ENCODE measurements at places on chromosomes 11 and 22.
A peak's percentile ranks its signal among the peaks of the same experiment; 100 is the strongest.

DNA sequence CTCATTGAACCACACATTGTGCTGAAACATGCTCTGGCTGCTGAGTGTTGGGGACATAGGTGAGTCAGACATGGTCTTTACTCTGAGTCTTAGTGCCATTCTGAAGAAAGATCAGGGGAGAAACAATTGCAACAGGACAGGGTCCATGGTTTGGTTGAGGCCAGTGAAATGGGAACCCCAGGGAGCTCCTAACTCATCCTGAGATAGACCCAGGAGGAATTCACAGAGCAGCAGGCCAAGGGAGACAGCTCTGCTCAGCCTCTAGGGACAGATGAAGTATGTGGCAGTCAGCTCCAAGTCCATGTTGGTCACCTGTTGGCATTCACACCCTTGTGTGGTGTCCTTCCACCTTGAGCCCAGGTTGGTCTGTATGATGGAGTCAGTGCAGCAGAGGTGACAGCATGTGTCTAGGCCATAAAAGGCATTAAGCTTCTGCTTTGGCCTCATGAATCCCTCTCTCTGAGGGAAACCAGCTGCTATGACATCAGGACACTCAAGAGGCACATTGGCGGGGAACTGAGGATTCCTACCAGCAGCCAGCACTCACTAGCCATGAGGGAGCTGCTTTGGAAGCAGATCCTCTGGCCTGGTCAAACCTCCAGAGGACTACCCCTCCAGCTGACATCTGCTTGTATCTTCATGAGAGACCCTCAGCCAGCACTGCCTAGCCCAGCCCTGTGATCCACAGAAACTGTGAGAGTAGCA lies 50.3 kb upstream of the MYEOV start:
- DNase-seq: no peak

DNA sequence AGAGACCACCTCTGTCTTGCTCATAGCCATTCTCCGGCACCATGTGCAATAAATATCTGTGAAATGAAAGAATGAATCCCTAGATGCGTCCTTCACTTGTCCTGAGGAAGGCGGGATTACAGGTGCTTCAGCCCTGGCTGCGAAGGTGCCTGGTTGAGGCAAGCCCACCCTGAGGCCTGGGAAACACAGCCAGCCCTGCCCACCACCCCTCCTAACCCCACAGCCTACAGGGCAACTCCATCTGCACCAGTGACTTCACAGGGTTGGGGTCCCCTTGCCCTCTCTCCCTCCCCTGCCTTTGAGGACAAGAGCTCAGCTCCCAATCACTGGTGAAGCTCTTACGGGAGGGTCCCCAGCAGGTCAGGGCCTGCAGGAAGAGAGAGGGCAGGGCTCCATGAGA lies 17.5 kb upstream of the SCGB1A1 start:
- DNase-seq: no peak

- DNase-seq: no peak
Observed at GRCh38 chr22:46842606-46843005, 80.2 kb downstream of the TBC1D22A start.

- no peak for DNase-seq
Observed at GRCh38 chr11:59180907-59181306, 9.0 kb downstream of the DTX4 start.

- DNase-seq: no peak
Observed at GRCh38 chr11:123194337-123195187, 486 bp downstream of the CLMP start.

DNA sequence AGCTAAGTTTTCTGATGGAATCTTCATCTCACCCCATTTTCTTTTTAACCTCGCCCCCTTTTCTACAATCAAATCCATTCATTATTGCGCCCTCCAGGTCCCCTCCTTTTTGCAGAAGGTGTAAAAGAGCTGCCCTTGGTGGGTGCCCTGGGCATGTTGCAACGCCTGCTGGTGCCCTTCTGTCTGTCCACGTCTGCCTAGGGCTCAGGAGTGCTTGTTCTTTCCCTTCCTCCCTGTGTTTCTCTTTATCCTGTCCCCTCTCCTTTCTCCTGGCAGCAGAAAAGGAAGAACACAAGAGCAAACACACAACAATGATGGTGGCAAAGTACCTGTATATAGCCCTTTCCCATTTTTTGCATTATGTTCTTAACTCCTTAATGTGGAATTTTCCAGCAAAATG lies 6.2 kb upstream of the TLCD5 start:
- no peak for DNase-seq

DNA sequence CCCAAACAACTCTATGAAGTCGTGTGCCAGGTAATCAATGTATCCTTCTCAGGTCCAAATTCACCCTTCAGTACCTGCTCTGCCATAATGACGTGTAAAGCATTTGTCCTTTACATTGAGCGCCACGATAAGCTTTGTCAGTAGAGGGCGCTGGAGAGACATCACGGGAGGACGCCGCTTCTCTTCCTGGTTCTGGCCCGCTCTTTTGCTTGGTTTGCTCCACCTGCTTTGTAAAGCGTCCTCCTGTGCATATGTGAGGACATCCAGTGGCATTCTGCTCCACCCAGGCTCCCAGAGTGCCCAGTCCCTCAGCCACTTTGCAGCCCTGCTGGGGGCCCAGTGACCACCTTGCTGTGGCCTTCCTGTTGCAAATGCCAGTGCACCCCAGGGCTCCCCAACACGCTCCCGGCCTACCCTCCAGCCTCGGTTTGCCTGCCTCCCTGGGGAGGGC lies 61.1 kb downstream of the WT1 start:
- DNase-seq: no peak

GRCh38 chr11:68021167-68021787 lies 9.2 kb upstream of the NDUFS8 start:
- DNase-seq: no peak

DNA sequence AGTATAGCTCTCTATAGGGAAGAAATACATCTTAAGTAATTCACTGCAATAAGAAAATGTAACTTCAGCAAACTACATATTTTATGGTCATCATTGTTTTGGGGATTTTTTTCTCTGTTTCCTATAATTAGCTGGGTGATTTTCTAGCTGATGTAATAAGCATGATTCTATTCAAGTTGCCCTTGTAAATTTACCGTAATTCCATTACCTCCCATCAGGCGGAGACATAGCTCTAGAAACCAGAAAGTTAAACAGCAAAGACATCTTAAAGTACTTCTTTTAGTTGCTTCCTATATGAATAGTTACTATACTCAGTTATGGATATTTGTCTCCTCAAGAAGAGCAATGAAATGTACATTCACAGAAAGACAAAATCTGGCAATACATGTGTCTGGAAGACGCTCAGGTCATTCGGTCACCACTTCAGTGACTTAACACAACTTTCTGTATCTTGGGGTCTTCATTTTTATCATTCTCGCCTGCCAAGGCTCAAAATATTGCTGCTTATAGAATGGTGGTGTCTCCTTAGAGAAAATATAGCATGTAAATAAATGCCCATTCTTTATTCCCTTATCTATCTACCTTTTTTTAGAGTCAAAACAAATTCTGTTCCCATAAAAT lies 239.9 kb upstream of the ZC3H12C start:
- peak; percentile 82 for DNase-seq

DNA sequence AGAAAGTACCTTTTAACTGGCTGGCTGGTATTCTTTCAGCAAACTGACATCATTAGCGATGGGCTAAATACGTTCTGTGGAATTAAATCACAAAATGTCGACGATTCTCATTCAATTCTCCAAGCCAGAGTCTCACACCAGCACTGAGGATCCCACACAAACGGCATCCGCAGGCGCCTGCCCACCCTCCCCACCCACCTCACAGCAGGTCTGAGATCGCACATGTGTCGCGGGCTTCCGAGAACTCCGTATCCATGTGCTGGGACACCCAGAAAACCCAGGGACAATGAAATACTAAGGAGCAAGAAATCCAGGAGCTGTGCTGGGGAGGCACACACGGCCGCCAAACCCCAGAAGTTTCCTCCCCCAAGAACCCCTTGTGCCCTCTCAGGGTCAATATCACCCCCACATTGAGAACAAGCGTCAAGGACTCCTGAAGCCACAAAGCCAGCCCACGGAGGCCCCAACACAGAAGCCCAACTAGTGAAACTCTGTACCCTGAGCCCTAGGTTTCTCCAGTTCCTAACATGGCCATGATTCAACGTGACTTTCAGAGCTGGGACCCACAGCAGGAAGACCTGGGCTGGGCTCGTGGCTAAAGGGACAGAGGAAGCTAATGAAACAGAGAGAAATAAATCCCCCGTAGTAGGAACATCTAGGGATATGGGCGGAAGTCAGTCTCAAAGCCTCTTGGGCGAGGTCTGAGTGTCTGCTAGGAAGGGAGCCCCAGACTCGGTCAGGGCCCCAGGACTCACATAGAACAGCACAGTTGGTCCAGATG lies 8.0 kb downstream of the TOLLIP start:
- no peak for DNase-seq

DNA sequence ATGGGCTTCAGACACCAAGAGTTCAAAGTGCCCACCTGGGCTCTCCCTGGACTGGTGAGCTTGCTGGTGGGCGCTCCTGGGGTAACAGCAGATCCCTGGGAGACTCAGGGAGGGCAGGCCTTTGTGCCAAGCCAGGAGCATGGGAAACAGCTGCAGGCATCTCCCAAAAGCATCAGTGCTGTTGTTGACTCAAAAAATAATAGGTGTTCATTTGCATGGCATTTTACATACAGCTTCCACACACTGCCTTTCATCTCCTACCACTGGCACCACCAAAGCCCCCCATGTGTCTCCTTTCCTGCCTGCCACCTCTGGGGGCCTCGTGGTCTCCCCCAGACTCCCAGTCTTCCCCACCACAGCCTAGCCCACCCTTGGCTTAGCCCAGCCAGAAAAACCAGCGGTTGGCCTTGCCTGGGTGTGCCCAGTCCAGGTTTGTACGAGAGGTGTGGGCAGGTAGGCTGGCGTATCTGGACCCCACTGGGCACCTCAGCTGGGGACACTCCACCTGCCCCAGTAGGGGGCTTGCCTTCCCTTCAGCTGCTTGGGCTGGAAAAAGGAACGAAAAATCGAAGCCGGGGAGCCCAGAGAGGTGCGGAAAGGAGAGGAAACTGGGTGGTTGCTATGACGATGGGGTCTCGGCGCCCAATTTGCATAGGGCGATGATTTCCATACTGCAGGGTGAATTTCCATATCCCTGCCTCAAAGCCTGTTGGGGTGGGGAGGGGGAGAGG lies 15.0 kb downstream of the POU2F3 start:
- no peak for DNase-seq

DNA sequence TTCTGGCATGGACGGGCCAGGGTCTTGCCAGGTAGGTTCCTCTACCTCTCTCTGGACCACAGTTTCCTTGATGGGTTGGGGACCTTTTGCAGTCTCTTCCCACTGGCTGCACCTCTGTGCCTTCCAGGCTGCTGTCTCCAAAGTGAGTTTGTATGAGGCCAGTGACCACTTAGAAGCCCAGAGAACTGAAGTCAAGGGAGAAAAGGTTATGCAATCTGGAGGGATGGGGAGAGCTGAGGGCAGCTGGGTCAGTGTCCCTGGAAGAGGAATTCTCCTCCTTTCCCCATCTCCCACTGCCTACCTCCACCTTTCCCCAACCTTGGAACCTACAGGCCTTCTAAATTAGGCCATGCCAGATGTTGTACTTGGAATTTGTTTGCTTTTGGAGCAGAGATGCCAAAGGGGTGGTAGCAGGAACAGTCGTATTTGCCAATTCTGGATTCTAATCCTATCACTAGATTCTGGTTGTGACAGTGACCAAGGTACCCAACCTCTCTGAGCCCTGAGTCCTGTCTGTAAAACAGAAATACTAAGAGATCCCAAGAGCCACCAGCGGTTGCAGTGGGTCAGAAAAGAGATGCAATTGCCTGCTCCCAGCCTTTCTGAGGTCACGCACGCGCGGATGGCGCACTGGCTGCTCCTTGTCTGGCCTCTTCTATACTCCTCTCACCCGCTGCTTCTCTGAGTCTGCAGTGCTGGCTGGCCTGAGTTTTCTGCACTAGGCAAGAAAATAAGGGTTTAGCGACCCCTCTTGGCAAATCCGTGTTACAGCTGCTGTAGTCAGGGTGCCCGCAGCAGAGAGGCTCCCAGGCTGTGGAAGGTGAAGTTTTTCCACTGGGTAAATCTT lies 10.7 kb upstream of the ACCSL start:
- peak; percentile 72 for DNase-seq

DNA sequence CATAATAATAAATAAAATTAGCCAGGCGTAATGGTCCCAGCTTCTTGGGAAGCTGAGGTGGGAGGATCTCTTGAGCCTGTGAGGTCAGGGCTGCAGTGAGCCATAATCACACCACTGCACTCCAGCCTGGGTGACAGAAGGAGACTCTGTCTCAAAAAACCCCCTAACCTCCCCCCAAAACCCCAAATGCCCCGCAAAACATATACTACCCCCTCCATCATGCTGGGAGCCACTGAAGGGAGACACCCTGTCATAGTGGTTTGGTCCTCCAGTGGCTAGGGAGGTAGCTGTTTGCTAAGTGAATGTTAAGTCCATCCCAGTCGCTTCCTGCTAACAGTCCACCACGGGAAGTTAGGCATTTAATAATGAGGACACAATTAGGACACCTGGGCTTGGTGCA lies 125.0 kb downstream of the ABTB2 start:
- DNase-seq: no peak

DNA sequence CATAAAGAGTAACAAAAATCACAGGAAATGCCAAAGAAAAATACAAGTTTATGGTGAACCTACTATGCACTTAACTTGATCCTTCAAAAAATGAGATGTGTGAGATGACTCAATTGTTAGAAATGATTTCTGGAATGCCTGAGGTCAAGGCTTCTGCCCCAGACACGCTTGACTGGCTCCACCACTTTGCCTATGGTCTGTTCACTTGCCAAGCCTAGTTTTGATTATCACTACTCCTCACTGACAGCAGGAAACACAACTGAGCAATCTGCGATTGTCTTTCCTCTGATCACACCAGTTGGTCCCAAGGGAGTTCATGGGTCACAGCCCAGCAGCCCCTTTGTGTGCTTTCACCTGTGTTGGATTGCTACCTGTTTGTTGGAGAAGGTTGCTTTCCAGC lies 20.6 kb upstream of the PRDM10 start:
- DNase-seq: no peak

GRCh38 chr11:96063053-96063452 lies 139.1 kb upstream of the MTMR2 start:
- no peak for DNase-seq

DNA sequence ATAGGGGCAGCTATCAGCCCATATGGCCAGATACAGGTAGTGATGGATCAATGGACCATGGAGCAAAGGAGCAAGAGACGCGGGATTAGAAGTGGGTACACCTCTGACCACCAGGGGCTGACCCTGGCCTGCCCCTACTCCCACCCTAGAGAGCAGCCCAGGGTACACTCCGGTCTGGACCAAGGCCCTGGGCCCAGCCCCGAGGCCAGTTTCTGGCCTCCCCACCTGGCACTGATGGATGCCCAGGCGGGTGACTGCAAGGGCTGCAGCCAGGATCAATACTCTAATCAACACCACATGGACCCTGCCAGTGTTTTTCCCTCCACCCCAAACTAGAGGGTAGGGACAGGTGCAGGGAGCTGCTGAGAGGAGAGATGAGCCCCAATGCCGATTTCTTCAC lies 74.1 kb upstream of the NECTIN1 start:
- DNase-seq: no peak

- DNase-seq: no peak
Observed at GRCh38 chr11:128841461-128842072, 25.5 kb downstream of the KCNJ1 start.

- DNase-seq: no peak
Observed at GRCh38 chr11:104306862-104307474, 143.0 kb upstream of the PDGFD start.

Data from fibroblast of the conjunctiva (primary cell).